ENCODE measurements at places on chromosomes 11 and 22.

- peak; percentile 91 for DNase-seq
Measured at GRCh38 chr11:9575260-9576240, 2.1 kb downstream of the WEE1 start.

GRCh38 chr11:7936615-7937014, 4.9 kb downstream of the OR10A3 start:
- DNase-seq: no peak

DNA sequence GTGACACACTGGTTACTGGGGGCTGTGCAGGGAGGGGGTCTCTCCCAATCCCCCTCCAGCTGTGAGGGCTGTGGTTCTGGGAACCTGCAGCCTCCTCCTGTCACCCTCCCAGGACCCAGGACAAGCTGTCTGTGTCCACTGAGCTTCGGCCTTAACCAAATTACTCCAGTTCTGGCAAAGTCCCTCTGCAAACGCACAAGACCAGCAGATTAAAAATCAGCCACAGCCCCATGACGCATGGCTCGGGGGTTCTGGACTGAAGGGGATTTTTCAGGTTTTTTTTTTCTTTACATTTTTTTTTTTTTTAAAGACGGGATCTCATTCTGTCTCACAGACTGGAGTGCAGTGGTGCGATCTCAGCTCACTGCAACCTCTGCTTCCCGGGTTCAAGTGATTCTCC, 32.2 kb upstream of the A4GALT start:
- DNase-seq: no peak

GRCh38 chr11:1652026-1652425, 22.5 kb downstream of the KRTAP5-5 start:
- DNase-seq: no peak

DNA sequence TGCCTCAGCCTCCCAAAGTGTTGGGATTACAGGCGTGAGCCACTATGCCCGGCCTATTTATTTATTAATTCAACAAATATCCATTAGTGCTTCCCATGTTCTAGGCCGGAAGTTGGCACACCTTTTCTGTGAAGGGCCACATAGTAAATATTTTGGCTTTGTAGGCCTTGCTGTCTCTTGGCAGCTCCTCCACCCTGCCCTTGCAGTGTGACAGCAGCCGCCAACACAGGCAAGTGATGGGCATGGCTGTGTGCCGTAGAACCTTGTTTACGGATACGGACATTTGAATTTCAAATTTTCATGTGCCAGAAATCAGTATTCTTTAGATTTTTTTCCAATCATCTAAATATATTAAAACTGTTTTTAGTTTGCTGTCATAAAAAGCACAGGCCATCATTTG, 139.5 kb downstream of the WNT7B start:
- no peak for DNase-seq

DNA sequence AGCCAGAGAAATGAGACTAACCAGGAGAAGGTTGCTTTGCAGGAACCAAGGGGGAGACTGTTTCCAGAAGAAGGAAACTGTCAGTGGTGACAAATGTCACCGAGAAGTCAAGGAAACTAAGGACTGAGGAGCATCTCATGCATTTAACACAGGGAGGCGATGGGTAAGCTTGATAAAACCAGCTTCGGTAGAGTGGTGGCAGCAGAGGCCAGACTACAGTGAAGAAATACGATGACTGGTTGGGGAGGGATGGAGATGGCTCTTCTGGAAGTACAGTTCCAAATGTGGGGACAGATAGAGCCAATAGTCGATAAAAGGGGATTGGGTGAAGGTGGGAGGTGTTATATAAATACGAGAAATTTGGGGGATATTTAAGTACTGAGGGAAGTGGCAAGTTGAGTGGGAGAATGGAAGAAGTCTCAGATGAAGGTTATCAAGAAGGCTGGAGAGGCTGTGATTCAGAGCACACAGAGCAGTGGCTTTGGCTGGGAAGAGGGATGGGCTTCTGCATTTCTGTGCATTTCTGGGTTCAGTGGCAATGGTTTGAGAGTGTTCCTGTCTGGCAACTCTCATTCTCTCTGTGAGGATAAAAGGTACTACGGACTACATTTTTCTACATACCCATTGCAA, 29.2 kb downstream of the SC5D start:
- DNase-seq: peak; percentile 10

- DNase-seq: no peak
Measured at GRCh38 chr22:40302149-40302548, 44.2 kb upstream of the ADSL start.

DNA sequence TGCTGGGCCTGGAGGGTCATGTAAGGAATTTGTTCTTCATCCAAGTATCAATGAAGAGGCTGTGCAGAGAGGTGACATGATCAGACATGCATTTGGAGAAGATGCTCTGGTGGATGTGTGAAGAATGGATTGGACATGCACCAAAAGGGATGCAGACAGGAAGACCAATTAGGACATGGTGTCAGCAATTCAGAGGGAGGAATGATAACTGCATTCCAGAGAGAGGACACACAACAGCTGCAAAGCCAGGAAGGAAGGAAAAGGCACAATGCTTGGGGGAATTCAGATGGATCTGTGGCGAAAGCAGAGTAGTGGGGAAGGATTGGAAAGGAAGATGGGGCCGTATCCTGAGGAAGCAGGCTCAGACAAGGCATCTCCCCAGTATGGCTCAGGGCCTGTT, 5.2 kb upstream of the ARRB1 start:
- DNase-seq: no peak

DNA sequence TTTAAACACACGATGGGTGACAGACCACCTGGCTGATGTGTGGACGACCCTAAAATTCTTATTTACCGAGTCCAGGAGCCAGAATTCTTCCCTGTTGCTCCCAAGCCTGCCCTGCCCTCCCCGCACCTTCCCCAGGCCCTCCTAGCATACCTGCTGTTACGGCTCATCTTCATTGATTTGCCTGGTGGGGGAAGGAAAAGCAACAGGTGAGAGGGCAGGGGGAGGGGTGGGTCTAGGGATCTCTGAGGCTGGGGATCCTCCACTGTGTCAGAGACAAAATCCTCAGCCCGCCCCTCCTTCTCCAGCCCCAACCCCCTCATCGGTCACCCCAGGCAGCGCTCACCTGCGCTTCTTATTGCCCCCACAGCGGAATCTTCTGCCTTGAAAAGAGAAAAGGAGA, 4.0 kb downstream of the FXYD2 start:
- no peak for DNase-seq

DNA sequence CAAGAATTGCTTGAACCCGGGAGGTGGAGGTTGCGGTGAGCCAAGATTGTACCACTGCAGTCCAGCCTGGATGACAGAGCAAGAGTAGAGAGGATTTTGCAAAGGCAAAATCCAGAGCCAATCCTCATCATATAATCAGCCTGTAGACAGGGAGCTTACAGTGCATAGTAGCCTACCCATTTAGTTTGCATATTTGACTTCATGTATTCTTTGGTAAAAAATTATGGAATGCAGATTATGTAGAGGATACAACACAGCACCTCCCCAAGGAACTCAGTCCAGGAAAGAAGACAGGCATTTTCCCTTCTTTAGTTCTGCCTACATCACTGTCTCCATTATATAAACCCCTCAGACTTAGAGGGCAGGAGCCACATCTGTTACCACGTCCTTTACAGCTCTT, 39.7 kb upstream of the YWHAH start:
- no peak for DNase-seq

- DNase-seq: peak; percentile 75
Measured at GRCh38 chr11:76680518-76681425, 10.2 kb upstream of the LRRC32 start.

DNA sequence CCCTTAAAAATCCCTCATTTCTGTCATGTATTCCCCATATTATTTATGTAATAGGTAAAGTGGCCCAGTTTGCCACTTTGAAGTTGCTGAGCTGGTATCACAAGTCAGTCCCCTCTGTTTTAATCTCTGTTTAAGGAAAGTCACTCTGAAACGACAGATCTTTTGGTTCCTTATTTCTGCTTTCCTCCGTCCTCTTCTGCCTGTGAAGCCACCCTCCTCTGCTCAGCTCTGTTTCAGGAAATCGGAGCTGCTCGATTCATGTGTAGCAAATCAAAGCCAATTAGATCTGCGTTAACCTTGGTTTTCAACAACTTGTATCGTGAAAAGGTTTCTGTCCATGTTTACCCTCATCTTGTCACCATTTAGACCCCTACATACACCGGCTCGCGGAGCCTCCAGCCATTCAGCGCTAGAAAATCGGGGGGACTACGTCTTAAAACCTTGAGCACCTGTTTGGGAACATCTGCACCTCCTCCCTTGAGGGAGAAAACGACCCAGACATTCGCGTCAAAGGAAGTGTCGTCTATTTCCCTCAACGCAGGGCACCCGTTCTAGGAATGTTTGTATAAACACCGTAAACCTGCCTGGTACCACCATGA, 576 bp upstream of the SC5D start:
- peak; percentile 5 for DNase-seq

DNA sequence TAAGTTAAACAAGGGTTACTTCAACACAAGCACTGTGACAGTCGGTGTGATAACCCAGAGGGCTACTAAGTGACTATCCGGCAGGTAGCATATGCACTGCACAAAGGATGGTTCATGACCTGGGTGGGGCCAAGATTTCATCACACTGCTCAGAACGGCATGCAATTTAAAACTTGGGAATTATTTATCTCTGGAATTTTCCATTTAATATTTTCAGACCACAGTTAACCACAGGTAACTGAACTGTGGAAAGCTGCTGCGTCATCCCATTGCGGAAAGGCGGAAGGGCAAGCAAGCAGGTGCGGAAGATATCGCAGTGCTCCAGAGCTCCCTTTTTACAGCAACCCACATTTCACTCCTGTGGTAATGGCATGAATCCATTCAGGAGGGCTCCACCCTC, 540.8 kb downstream of the INSC start:
- no peak for DNase-seq

GRCh38 chr11:118071416-118072030, 5.4 kb upstream of the TMPRSS4 start:
- DNase-seq: no peak

DNA sequence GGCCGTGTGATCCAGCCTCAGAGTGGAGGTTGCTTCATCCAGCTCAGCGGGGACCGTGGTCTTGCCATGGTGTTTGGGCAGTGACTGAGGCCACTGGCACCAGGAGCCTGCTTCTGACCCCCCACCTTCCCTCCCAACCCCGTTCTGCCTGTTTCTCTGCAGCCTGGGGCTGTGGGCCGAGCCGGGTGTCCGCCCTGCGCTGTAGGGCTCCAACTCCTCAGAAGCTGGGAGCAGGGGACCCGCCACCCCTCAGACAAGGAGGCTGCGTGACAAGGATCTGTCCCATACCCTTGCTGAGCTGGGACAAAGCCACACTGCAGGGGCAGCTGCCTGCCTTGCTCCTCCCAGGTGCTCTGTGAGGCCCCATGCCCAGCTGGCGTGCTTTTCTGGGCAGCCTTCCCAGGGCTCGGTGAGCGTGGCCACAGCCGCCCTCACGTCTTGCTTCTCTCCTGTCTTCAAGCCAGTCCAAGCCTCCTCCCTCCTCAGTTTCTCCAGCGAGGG, 11.7 kb upstream of the ARFGAP3 start:
- no peak for DNase-seq

DNA sequence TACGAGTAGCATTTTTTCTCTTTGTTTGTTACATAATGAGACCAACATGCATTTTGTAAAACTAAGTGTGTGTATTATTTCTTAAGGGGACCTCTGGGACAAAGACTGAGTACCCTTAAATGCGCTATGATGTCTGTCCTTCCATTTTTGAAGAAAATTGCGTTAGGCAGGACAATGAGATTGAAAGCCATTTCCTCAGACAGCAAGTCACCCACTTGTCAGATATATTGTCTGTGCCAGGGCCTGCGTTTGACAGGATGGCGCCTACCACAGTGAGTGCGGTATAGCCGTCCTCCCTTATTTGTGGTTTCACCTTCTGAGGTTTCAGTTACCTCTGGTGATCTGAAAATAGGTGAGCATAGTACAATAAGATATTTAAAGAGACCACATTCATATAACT, 2.2 kb downstream of the AP2A2 start:
- no peak for DNase-seq

DNA sequence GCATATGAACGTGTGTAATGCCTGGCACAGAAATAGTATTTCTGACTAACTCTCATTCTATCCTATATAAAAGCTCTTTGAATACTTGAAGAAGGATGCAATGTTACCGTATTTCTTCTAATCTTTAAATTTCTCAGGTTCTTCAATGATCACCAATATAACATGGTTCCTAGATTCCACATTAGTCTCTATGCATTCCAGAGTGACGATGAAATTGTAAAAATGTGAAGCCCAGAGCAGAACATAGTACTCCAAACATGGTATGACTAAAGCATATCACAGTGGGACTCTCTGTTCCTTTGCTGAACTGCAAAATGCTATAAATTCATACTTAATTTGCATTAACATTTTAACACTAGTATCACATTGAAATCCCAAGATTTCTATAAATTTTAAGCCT, 877.6 kb upstream of the CHORDC1 start:
- peak; percentile 3 for DNase-seq

DNA sequence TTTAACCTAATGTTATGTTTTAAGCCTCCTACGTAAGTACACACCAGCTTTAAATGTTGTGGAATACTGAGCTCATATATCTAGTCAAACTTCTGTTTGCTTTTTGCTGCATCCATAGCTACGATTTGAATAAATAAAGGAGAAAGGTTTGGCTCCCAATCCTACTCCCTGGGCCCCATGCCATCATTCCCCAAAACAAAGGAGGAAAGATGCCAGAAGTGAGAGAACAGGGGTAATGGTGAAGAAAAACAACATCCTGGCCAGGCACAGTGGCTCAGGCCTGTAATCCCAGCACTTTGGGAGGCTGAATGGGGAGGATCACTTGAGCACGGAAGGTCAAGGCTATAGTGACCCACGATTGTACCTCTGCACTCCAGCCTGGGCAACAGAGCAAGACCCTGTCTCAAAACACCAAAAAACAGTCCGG, 26.5 kb downstream of the SCGB1A1 start:
- DNase-seq: no peak

DNA sequence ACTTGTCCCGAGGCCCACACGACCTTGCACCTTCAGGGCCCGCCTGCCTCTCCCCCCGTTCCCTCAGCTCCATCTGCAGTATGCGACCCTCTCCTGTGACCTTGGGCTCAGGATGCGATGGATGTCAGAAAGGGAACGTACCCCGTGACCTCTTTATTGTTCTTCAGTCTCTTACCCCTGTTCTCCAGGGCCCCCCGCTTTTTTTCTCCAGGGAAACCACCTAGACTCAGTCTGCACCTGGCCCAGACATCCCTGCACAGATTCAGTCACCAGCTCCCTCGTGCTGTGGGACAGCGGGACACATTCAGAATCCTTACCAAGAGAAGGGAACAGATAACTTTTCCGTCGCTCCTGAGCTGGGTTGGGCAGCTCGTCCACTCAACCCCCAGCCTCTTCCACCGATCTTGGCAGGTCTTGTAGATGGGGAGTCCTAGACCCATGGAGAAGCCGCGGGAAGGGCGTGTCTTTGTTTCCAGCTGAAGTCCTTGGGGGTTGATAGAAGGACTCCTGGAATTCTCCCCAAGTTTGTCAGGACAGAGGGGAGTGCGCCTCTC, 1.4 kb upstream of the PHOX2A start:
- no peak for DNase-seq

- DNase-seq: no peak
Measured at GRCh38 chr11:12867531-12867930, 141.6 kb upstream of the RASSF10 start.

GRCh38 chr22:20080445-20080775, 369 bp downstream of the DGCR8 start:
- peak; percentile 77 for DNase-seq
